Panc1 (cell line): ENCODE measurements at places on chromosomes 16 and 17.

DNA sequence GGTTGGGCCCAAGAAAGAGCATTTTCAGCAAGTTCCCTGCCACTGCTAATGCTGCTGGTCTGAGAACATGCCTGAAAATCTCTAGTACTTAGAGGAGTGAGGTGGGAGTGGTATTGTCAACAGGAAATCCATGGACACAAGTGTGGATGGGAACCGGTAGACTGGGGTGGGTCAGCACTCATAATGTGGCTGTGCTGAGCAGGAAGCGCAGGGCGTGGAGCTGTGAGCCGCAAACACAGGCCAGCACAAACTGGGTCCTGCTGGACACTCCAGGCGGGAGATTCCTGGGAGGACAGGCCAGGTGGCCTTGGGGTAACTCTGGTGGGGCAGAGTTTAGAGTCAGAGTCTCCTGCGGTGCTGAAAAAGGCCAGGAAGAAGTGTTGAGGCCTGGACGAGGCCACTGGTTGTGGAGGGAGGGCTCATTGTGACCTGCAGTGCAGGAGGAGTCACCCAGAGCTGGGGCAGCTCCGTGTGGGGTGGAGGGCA, 62.6 kb downstream of the BANP start:
- no peak for DNase-seq

DNA sequence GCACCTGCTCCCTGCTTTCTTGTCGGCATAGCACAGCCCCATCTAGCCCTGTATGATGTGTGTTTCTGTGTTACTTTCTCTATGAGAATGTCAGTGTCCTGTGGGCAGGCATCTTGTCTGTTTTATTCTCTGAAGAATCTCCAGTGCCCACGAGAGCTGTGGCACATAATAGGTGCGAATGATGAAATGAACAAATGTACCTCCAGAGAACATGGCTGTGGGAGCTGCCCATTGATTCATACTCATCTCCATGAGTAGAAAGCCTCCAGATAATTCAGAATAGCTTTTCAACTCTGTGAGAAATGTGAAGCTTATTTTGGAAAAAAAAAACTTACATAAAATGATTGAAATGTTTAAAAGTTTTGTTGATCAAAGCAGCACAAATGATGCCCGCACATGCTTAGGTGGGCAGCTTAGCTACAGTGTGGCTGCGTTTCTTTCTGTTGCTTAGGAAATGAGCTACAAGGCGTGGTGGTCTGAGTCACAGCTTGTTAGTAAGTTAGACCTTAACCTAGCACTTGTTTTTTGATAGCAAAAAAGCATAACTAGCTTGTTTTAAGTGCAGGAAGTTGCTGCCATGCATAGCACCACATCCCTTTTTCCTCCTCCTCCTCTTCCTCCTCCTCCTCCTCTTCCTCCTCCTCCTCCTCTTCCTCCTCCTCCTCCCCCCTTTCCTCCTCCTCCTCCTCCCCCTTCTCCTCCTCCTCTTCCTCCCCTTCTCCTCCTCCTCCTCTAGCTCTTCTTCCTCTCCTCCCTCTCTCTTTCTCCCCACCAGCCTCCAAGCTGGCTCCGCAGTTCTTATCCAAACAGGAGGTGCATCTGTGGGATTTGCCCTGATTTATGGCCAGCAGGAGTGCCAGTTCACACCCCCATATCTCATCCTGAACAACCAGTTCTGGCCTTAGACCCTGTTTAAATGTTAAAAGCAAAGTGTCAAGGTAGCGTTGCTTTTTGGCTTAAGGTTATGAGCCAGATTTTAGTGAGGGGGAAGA, 221.5 kb downstream of the IRF8 start:
- no peak for DNase-seq

GRCh38 chr16:6483469-6484033, 849.1 kb upstream of the RBFOX1 start:
- no peak for DNase-seq

GRCh38 chr17:51097708-51098446, 22.8 kb downstream of the SPAG9 start:
- DNase-seq, result no peak

- no peak for DNase-seq
Measured at GRCh38 chr16:64365448-64365931, 756.4 kb downstream of the CDH11 start.

GRCh38 chr16:609316-609715, 19.4 kb downstream of the RAB40C start:
- DNase-seq, result no peak

DNA sequence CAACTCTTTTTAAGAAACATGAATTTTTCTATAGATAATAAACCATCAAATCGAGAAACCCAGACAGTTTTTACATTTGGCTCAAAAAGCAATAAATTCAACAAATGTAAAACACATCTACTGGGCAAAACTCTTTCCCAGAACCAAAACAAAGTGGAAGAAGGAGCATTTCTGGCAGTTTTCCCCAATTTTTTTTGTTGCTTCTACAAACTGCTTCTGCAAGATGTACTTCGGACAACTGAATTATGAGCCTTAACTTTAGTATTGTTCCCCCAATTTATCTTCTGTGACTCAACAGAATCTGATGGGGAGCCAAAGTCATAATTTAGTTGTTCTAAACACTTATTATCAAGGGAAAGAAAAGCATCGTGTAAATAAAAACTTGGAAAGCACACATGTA, 1047.2 kb downstream of the CDH11 start:
- no peak for DNase-seq

GRCh38 chr16:52035436-52035835, 511.5 kb downstream of the TOX3 start:
- DNase-seq, result no peak

- DNase-seq, result no peak
Measured at GRCh38 chr17:10249271-10250010, 51.0 kb upstream of the GAS7 start.

DNA sequence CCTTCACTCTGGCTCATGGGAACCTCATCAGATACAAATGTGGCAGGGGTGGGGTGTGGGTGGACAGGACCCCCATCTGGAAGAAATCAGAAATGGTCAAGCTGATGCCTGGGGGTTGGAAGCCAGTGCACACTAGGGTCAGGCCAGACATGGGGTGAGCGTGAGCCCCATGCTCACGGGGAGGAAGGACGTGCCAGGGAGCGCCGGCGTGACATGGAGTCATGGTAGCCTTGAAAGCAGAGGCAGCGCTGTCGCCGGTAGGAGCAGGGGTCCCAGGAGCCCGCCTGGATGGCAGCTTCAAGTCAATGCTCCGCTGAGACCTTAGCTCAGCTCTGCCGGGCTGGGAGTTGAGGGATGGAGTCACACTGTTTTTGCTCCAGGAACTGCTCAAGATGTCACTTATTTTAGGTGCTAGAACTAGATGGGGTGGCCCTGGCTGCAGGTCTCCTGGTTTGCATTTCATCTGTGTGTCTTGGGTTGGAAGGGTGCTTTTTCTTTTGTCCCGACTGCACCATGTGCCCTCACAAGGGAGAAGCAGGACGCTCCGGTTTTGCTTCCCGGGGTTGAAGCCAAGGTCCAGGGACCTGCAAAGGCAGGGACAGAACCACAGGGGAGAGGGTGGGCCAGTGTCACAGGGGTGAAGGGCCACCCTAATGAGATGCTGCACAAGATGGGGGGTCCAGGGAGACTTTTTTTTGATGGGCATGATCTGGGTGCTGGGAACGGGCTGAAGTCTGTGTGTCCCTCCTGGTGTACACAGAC, 51.4 kb downstream of the USP22 start:
- DNase-seq, result no peak

DNA sequence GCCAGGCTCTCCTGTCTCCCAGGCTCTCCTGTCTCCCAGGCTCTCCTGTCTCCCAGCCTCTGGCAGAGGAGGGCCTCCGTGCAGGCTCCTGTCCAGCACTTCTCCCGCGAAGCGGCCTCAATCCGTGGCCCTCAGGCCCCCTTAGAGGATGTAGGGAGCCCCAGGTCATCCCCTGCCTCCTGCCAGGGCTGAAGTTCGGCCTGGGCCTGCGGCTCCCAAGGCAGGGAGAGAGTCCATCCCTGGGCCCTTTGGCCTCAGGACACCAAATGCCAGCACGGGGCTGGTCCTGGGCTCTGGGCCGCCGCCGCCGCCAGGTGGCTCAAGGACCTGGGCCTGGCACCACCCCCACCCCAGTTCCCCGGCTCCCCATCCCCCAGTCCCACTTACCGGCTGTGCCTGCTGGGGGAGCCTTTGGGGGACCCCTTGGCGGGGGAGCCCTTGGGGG, 370 bp downstream of the EVPL start:
- no peak for DNase-seq

DNA sequence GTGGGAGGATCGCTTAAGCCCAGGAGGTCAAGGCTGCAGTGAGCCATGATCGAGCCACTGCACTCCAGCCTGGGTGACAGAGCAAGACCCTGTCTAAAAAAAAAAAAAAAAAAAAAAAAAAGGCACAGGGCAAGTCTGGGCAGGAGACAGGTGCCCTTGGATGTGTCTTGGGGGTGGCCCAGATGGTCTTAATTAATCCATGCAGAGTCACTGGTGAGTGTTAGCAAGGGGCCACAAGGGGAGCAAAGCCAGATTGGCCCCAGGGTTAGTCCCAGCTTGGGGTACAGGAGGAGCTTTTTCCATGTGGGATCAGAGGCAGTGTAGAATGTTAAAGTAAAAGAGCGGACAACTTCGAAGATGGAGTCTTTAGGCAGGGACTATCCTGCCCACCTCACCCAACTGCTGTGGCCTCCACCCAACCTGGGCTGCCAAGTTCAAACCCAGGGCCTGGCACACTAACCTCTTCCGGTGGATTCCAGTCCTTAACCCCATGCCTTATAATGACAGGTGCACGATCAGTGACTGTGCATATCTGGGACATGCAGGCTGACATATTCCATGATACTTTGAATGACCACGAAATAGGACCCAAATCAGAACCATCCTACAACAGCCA, 32.2 kb upstream of the MFSD6L start:
- DNase-seq, result no peak

DNA sequence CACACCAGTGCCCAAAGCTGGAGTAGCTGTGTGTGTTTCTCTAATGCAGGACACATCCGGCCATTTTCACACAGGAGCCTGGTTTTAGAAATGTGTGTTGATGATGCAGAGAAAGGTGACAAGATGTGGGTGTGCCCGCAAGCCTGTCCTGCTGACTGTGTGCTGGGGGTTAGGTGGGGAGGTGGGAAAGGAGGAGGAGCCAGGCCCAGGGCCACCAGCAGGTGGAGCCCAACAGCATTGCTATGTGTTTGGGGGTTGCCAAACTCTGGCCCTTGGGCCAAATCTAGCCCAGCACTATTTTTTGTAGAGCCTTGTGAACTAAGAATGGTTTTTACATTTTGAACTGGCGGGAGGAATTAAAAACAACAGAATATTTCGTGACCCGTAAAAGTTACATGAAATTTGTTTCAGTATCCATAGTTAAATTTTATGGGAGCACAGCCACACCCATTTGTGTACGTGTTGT, 61.7 kb upstream of the LGALS9 start:
- no peak for DNase-seq

DNA sequence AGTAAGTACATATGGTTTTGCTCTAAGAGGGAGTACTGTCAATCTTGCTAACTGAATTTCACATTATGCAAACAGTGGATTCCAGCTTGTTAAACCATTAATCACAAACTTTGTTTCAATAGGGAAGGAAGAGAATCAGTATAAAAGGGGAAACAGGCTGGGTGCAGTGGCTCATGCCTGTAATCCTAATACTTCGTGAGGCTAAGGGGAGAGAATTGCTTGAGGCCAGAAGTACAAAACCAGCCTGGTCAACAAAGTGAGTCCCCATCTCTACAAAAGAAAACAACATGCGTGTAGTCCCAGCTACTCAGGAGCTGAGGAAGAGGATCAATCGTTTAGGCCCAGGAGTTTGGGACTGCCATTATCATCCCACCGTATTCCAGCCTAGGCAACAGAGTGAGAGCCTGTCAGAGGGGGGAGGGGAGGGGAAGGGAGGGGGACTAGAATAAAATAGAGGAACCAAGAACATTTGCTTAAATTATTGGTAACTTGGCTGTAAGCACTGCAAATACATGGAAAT, 65.7 kb downstream of the FBXL20 start:
- DNase-seq, result no peak

- DNase-seq, result no peak
Measured at GRCh38 chr16:88969361-88969831, 7.6 kb downstream of the CBFA2T3 start.

GRCh38 chr17:6548034-6548433, 8.3 kb downstream of the PITPNM3 start:
- no peak for DNase-seq

DNA sequence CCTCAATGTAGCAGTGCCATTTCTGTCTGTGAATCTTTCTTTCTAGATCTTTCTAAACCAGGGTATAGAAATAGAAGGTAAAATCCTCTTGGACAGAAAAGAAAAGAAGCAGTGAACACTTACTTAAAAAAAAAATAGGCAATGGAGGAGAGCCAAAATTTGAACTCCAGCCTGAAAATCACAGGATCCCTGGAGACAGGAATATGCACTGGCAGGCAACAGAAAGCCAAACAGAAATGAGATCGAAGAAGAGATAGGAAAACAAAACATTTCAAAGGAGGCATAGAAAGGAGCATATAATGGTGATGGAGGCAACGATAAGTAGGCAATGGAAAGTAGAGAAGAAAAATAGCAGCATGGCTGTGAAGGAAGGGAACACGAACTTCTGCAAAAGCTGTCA, 253.7 kb upstream of the HSBP1 start:
- no peak for DNase-seq

GRCh38 chr16:23535901-23536300, 21.2 kb downstream of the EARS2 start:
- DNase-seq, result no peak

- no peak for DNase-seq
Measured at GRCh38 chr16:48607056-48607825, 2.7 kb downstream of the N4BP1 start.

DNA sequence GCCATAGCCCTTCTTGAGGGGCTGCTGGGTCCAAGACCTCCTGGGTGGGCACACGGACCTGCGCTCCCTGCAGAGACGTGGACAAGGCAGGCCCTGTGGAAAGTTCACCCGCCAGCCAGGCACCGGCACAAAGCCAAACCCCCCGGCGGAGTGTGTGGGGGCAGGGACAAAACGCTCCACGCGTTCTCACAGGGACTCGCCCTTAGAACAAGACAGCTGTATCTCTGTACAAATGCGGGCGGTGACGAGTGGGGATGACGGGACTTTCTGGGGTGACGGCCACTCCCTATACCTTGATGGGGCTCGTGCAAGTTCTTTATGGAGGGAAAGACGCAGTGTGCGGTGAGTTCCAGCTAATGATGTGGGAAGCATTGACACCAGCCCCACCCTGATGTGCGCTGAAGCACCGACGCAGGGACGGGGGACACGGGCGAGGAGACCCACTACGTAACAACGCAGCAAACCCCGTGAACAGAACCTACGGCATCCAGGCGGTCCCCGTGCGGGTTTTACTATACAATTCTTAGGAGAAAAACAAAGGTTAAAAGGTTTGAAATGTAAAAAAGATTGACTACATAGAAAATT, 49.4 kb downstream of the LMF1 start:
- DNase-seq, result no peak

GRCh38 chr17:4854111-4854681, 21.1 kb downstream of the MINK1 start:
- DNase-seq, result no peak
